Cerebellar nuclear complex (tissue), 1 donor: ENCODE measurements at places on chromosomes 6 and 20.

- no peak for DNase-seq
Observed at GRCh38 chr20:22619272-22619671, 34.9 kb upstream of the FOXA2 start.

- DNase-seq: no peak
Observed at GRCh38 chr6:5638666-5639065, 368.1 kb downstream of the NRN1 start.

DNA sequence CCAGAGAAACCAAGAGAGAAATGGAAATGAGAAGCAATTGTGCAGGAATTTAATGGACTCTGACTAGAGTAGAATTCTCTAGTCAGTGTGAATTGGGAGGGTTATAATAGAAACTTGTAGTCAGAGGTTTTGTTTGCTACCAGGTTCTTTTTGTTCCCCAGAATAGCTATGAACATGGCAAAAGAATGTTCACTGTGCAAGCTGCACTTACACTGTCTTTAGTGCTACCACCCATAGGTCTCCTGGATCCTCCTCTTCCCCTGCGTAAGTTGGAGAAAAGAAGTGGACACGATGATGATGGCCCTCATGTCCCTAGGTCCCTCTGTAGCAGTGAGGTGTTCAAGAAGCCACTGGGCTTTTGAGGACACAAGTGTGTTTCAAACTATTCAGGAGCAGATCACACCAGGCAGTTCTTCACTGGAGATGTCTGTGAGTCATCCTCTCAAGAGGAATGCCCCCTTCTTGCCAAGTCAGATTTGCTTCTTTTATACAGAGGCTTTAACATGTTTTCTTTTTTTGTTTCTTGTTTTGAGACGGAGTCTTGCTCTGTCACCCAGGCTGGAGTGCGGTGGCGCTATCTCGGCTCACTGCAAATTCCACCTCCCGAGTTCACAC, 47.6 kb upstream of the SMIM8 start:
- DNase-seq: no peak

DNA sequence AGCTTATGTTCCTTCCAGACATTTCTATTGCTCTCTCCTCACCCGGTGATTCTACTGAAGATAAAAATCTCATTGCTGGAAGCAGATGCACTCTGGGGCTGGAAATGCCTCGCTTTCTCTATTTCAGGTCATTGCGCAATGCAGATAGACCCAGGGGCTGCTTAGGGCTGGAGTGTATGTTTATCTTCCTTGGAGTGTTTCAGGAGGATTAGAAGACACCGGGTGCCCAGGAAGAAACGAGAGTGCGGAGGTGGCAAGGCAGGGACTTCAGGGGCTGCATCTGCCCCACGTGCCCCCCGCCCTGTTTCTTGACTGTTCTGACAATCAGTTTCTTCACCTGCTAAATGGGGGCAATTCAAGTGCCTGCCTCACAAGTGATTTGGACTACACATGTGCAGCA, 45.6 kb upstream of the IYD start:
- no peak for DNase-seq

DNA sequence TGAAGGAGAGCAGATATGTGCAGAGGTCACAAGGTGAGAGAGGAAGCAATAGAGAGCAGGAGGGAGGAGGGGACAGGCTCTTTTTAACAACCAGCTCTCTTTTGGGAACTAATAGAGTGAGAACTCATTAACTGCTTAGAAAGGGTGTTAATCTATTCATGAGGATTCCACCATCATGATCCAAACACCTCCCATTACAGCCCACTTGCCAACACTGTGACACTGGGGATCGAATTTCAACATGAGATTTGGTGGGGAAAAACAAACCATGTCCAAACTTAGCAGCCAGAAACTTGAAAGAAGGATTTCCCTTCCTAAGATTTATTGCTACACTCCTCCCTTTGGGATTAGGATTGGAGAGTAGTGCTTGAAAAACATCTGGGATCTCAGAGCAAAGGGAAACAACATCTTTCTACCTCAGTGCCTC, 135.5 kb upstream of the PLCB4 start:
- no peak for DNase-seq

GRCh38 chr6:124355146-124355545, 551.5 kb downstream of the NKAIN2 start:
- DNase-seq: no peak

DNA sequence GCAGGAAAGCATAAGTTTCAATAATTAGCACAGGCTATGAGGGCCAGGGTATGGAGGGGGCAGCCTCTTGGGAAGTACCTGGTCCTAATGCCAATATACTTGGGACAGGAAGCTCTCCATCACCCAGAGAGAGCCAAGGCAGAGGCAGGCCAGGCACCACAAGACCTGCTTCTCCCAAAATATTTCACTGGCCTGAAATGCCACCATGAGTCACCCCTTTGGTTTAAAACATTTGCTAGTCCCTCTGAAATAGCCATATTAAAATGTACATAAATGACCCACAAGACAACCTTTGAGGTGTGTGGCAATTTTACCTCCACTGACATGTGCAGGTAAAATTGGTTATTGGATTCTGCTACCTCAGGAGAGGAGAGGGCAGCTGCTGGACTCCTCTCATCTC, 23.4 kb upstream of the SCUBE3 start:
- no peak for DNase-seq

DNA sequence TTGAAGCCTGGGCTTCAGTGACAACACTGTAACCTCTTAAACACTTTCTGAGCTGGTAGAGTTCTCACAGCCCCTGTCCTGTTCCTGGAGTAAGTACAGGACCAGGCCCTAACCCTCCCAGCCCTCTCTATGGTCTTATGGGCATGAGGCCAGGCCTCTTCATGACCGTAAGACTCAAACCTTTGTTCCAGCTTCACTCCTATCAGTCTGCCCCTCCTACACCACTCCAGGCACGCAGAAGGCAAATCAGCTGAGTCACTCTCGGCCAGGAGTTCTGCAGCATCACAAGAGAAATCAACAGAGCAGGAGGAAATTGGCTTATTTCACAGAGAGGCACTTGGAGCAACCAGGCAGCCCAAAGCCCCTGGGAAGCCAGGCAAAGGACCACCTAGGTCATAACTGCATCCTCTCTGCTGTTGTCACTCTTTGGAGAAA, 25.3 kb upstream of the CHD6 start:
- DNase-seq: no peak

- DNase-seq: no peak
Observed at GRCh38 chr20:16537918-16538317, 35.3 kb downstream of the KIF16B start.

- DNase-seq: no peak
Observed at GRCh38 chr6:19669206-19669605, 168.0 kb upstream of the ID4 start.

- DNase-seq: no peak
Observed at GRCh38 chr6:154450498-154450897, 60.0 kb downstream of the CNKSR3 start.

- DNase-seq: no peak
Observed at GRCh38 chr6:21099338-21100314, 493.9 kb upstream of the SOX4 start.

DNA sequence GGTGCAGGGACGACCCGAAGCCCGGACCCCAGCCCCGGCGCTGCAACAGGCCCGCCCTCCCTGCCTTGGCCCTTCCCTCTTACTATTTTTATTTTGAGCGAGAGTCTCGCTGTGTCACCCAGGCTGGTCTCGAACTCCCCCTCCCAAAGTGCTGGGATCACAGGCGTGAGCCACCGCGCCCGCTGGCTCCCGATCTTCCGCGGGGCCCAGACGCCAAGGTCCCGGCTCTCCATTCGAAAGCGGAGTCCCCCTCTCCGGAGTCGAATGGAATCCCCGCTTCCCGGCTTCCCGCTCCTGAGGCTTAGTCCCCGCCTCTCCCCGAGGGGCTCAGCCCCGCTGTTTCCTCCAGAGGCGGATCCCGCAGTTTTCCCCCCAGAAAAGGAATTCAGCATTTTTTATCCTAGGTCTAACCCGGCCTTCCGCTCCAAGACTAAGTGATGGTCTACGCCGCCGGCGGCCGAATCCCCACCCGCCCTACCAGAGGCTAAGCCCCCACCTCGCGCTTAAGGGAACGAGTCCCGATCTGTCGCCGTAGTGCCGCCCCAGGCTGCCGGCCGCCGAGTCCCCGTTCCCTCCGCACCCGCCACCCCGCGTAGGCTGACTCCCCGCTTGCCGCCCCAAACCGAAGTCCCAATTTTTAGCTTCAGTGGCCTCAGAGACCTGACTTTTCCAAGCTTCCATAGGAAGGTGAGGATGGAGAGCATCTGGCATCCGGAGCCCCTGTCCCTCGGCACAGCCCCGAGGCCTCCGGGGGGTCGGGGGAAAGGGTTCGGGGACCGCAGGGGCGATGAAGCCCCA, 11.5 kb upstream of the TMC2 start:
- DNase-seq: no peak

GRCh38 chr6:80363501-80364122, 257.1 kb downstream of the BCKDHB start:
- DNase-seq: no peak

DNA sequence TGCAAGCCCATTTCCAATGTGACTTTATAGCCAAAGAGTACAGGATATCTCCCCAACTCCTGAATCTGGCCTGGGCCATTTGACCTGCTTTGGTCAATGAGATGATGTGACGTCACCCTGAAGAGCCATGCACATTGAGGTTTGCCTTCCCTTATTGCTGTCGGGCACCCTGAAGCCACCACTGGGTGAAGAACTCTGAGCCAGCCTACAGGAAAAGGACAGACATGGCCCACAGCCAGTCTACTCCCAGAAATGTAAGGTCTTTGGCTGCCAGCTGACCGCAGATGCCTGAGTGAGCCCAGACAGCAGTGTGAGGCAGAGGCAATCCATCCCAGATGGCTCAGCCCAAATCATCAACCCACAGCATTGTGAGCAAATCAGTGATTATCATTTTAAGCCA, 3.7 kb upstream of the SYNDIG1 start:
- DNase-seq: no peak

GRCh38 chr20:63347081-63347741, 13.9 kb downstream of the CHRNA4 start:
- DNase-seq: no peak

DNA sequence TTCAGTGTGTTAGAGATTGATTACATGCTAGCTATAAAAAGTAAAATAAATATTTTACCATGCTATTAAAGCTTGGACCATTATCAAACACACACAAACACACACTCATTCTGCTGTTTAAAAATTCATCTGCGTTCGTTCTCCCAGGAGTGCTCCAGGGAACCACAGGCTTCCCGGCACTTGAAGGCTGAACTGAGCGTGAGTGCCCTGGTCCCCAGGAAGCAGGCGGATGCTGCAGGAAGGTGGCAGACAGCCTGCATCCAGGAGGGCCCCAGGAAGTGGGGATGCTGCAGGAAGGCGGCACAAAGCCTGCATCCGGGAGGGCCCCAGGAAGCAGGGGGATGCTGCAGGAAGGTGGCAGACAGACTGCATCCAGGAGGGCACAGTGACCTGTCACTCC, 147.2 kb upstream of the SNX9 start:
- no peak for DNase-seq

DNA sequence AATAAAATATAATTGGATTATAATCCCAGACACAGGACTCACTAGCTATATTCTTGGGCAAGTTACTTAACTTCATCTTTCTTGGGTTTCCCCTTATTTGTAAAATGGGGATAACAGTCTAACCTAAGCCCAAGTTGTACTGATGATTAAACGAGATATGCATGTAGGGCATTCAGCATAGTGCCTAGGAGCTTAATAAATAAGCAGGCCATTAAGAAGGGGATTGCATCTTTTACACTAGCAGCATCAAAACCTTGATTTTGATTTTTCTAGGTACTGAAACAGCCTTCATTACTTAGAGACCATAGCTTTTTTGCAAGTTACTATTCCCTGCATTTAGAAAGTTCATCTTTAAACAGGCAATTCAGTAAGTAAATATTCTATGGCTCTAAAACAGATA, 2.2 kb upstream of the QKI start:
- no peak for DNase-seq

- no peak for DNase-seq
Observed at GRCh38 chr20:25668446-25668845, 28.2 kb downstream of the ZNF337 start.

GRCh38 chr20:24657196-24657595, 187.8 kb downstream of the SYNDIG1 start:
- DNase-seq: no peak

- DNase-seq: no peak
Observed at GRCh38 chr6:16731478-16732051, 29.7 kb downstream of the ATXN1 start.

DNA sequence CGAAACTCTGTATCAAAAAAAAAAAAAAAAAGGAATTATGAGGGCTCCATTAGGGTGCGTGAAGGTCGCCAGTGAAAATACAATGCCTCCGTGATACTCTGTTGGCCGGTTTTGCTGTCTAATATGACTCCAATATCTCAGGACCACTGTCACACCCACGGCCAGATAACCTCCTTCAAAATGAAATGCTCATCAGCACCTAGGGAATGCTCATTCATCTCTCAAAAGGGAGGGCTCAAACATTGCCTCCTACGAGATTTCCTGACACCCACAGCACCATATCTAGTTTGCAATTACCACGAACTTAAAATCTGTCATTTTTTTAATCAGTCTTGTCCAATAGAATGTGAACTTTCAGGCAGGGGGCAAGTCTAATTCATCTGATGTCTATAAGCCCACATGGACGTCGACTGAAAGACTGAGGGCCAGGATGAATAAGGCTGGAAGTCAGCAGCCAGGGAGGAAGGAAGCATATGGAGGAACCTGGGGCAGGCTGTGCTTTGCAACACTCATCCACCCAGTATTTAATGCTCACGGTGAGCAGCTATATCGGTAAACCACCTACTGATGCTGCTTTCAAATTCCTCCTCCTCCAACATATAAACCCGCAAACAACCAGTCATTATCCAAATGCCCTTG, 42.8 kb downstream of the MAP3K5 start:
- no peak for DNase-seq

- DNase-seq: no peak
Observed at GRCh38 chr6:25315194-25316177, 36.3 kb downstream of the CARMIL1 start.

DNA sequence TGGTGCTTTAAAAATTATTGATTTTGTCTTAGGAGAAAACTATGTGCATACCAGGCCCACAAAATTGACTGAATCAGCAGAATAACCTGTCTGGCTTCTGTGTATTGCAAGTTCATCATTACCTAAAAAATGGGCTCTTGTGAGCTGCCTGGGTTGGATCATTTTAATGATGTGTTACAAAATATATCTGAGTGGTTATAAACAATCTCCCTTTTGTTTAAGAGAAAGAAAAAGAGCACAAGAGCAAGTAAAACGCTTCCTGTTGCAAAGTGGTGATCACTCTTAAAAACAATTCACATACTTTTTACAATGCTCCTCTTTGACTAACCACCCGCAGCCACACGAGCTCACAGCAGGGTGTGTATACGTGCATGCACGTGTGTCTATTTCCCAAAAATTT, 335.1 kb downstream of the HDGFL1 start:
- DNase-seq: no peak

- DNase-seq: no peak
Observed at GRCh38 chr6:3963426-3963825, 114.3 kb downstream of the FAM50B start.

DNA sequence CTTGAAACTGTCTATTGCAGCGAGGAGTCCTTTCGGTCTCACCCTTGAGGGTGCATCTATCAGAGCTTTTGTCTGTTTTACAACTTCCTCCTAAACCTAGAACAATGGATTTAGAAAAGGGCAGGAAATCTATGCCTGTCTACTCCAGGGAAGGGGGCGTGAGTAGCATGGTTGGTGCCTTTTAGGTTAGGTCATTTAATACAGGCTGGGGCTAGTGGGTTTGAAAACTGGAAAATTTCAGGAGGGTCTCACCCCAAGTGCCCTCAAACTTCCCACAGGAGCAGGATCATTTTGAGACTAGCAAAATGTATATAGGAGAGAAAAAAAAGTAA, 33.5 kb upstream of the BMP6 start:
- no peak for DNase-seq

- DNase-seq: no peak
Observed at GRCh38 chr6:79436241-79436640, 101.0 kb downstream of the LCA5 start.

- DNase-seq: no peak
Observed at GRCh38 chr6:24827162-24827561, 28.4 kb upstream of the ARMH2 start.
